ENCODE measurements at places on chromosomes 1 and 21.

DNA sequence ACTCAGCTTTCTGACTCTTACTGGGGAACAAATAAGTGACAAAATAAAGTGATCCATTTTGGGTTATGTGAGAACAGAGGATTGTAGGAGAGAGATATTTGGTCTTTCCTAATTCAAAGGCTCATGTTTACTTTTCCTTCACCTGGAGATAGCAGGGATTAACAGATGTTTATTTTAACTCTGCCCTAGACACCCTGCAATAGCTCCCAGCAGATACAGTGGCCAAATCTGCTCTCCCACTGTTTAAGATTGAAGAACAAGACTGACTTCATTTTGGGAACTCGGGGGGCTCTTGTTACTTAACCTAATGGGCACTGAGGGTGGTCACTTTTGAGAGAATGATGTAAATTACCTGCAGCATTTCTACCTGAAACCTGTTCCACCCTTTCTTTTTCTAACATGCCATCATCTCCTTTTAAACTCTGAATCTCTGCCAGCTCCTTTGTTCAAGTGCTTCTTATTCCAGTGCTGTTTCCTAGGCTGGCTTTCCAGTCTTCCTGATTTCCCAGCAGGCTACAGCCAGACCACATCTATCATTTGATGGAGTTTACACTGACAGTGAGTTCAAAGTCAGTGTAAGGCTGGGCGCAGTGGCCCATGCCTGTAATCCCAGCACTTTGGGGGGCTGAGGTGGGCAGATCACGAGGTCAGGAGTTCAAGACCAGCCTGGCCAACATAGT lies 90.0 kb downstream of the SELENOF start:
- DNase-seq: no peak

- no peak for DNase-seq
Measured at GRCh38 chr1:35714921-35715567, 3.6 kb downstream of the C1orf216 start.

DNA sequence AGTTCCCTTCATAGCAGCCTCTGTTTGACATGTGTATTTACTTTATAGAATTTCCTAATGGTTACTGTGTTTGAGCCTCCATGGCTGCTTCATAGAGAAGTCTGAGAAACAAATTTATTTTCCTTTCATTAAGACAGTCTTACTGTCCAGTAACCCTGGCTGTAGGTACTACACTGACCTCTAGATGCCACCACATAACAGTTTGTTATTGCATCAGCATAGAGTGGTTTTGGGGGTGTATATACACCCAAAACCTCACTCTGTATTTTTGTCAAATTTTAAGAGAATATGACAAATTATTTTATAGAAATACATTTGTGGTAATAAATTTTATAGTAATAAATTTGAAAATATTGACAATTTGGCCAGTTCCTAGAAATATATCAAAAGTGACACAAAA lies 57.3 kb downstream of the OBSCN start:
- no peak for DNase-seq

GRCh38 chr1:116737855-116738321 lies 16.3 kb upstream of the CD2 start:
- no peak for DNase-seq

GRCh38 chr21:17789656-17790055 lies 29.5 kb downstream of the C21orf91 start:
- no peak for DNase-seq

DNA sequence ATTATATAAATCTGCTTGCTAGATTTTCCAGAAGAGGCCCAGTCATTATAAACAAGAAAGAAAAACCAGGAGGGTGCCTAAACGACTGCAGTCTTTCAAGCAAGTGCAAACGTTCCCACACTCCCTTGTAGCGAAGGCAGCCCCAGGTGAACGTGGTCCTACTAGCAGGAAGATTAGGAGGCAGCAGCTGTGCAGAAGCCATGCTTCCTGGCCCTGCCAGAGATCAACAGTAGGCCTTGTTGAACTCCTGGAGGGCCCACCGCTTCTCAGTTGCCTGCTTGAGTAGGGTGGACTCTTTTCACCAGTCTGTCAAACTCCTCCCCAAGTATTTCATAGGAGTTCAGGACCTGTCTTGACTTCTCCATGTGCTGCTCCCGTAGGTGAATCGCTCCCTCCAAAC lies 163.0 kb upstream of the GORAB start:
- DNase-seq: no peak

DNA sequence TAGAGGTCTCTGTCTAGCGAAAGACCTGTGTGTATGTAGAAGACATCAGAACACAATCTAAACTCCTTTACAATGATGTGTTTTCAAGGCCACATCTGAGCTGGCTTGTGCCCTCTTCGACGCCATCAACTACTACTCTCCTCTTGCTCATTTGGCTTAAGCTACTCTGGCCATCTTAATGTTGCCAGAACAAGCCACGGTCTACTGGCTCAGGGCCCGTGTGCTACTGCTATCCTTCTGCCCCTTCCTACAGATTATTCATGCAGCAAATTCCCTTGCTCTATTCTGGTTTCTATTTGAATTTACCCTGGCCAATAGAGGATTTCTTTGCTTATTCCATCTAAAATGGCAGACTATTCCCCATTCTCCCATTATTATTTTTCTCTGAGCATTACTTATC lies 121.7 kb downstream of the ZZZ3 start:
- no peak for DNase-seq

GRCh38 chr1:156747742-156748669 lies 3.5 kb downstream of the HDGF start:
- DNase-seq: no peak

- DNase-seq: no peak
Measured at GRCh38 chr1:217138173-217138765, 415.0 kb upstream of the ESRRG start.

DNA sequence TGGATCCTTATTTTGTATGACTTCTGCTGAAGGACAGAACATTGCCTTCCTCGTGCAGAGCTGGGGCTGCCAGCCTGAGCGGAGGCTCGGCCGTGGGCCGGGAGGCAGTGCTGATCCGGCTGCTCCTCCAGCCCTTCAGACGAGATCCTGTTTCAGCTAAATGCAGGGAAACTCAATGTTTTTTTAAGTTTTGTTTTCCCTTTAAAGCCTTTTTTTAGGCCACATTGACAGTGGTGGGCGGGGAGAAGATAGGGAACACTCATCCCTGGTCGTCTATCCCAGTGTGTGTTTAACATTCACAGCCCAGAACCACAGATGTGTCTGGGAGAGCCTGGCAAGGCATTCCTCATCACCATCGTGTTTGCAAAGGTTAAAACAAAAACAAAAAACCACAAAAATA lies 27.5 kb upstream of the KDM4A start:
- no peak for DNase-seq

DNA sequence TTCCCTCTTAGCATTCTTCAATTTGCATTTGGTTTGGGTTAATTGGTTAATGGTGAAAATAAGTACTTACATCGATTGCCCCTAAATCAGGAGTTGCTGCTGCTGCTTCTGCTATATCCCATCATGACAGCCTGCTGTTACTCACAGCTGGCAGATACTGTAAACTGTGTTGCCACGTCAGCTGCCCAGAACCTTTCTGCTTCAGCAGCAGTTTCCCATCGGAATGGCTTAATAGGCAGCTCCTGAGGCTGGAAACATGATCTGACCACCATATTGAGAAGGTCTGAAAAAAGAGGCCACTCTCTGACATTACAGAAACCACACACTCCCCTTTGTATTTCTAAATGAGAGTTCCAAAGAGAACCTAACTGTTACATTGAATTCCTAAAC lies 14.3 kb upstream of the SEC16B start:
- DNase-seq: peak; percentile 22

DNA sequence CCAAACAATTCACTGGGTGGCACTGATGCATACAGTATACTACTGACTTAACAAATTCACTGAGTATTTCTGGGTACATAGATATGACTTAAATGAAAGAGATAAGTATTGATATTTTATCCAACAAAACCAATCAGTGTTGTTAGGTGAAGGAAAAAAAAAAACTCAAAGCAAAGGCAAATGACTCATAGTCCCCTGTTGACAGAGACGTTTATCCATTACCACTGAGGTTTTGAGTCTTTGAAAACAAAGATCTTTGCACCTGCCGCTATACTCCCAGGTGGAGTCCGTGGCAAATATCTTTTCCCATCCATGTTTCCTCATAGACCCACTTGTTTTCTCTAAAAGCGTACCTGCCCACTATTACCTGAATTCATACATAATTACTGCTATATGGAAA lies 18.4 kb downstream of the DYNLT5 start:
- DNase-seq: peak; percentile 8

DNA sequence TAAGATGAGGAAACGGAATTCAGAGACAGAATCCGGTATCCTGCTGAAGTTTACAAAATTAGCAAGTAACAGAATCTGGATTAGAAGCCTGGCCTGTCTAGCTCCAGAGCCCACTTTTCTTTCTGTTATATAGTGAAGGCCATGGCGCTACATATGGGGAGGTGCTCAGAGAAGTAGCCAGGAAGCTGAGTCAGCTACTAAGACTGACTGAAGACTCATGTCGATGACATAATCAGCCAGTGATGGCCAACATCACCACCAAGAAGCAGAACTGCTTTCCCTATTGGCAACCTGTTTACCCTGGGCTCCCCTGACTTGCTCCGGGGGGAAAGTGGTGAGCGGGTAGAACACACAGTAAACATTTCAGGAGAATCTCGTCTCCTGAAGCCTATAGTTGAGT lies 18.8 kb downstream of the LRRC52 start:
- DNase-seq: no peak

DNA sequence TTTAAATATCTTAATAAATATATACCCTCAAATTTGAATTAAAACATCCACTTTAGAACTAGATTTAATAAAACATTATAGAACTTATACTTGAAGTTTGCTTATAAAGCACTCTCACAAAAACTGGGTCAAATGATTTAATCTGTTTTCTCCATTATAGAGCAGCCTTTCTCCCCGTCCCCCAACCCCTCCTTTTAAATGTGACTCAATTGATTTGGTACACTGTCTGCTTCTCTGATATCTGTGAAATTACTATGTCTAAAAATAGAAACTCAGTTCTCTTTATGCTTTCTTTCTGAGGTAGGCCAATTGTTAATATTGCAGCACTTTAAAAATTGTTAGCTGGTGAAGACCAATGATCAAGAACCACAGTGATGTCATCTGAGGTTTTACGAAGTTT lies 6.9 kb upstream of the ZBTB21 start:
- DNase-seq: no peak

DNA sequence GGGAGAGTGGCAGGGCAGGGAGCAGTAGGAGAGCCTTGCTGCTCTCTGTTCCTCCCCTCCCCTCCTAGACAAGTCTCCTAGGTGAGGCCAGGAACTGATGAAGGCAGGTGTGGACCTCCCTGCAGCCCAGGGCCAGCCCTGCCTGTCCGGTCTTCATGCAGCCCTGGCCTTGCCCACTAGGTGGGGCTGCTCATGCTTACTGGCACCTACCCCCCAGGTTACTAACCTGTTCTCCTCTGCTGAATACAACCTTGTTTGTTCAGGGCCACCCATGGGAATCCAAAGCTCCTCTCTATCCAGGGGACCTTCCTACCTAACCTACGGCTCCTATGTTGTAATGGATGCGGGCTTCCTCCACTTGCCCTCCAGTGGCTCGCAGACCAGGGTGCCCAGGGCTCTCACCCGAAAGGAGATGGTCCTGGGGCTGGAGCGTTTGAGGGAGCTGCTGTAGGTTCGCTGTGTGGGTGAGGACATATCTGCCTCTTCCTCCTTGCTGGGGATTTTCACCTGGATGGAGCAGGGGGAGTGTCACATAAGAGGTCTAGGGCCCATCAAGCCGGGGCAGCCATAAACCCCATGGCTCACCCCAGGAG lies 7.9 kb upstream of the TNNT2 start:
- peak; percentile 39 for DNase-seq

- DNase-seq: no peak
Measured at GRCh38 chr21:31459457-31459856, 115.4 kb upstream of the TIAM1 start.

GRCh38 chr1:162639718-162640117 lies 7.5 kb downstream of the DDR2 start:
- DNase-seq: no peak

DNA sequence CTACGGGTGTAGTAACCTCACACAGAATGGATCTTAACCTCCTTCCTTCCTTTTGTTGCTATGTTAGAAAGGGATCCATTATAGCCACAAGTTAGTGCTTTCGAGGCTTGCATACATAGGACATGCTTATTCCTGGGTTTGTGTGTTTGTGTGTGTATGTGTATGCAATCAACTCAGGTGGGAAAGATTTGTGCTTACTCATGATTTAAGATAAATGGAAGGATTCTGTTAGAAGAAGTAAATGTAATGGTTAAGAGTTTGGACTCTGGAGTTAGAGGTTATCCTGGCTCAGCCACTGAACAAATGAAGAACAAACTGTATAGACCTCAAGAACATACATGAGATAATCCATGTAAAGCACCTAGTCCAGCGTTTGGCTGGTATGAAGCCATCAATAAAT lies 28.8 kb downstream of the BTG3 start:
- no peak for DNase-seq

DNA sequence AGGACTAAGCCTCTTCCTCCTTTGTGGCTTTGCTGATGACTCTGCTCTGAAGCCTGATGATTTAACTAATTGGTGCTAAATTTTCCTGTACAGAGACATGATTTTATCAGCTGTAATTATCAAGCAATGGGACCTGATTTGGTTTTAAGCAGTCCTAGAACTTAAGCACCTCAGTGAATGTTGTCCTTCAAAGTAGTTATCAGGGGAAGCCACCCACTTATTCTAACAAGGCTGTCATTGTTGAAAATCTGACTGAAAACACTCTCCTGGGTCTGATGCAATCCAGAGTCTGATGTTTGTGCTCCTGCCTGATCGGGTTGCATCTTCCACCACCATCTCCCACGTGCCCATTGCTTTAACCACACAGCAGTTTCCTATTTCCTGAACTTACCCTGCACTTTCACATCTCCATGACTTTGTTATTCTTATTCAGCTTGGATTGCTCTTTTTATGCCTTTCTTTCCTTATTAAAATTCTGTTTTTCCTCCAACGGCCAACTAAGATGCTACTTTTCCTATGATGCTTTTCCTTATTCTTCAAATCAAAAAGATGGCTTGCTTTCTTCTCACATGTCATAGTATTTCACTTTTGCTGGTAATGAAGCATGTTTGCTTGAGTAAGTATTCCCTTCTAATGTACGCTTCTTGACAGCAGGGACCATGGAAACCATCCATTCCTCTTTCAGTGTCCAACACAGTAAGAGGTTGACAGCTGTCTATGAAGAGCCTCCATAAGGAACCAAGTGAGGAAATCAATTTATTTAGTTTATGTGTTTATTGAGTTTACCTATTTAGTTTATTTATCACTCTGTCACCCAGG lies 55.0 kb downstream of the S1PR1 start:
- DNase-seq: no peak
